T-cell (primary cell): ENCODE measurements at places on chromosomes 1 and 21. TPM values are rescaled to one million over a fixed set of nuclear protein-coding genes. Genes with fewer than 3 reads are reported as not detected.

Gene LCE1E
- total RNA-seq = not detected

DNA sequence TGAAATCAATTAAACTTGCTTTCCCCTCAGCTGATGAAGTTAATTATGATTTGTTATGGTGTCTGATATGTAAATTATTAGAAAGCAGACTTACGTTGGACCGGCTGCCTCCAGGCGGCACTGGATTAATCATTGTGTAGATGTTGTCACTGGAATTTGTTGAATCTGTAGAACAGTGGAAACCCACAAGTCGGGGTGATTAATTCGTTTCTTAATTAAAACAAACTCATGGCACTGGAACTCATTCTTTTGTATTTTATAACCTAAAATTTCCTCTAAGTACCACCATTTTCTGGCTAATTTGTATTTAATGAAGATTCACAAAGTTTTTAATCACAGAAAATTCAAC lies 39.0 kb downstream of the MRPL37 start:
- DNase-seq = no peak

DNA sequence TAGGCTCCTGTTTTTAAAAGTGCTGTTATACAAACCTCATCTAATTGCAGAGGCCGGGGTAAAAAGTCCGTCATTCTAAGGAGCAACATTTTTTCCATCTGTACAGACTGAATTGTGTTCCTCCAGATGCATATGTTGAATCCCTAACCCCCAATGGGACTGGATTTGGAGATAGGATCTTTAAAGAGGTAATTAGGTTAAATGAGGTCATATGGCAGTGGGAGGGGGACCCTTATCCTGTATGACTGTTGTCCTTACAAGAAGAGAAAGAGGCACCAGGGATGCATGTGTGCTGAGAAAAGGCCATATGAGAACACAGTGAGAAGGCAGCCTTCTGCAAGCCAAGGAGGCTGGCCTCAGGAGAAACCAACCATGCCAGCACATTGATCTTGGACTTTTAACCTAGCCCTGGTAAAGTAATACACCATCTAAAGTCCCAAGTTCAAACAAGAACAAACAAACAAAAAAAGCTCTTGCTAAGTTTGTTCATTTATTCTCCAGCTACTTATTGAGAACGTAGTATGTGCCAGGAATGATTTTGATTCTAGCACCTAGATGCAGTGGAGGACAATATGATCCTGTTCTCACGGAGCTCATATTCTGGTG lies 352.4 kb downstream of the NTNG1 start:
- no peak for DNase-seq

DNA sequence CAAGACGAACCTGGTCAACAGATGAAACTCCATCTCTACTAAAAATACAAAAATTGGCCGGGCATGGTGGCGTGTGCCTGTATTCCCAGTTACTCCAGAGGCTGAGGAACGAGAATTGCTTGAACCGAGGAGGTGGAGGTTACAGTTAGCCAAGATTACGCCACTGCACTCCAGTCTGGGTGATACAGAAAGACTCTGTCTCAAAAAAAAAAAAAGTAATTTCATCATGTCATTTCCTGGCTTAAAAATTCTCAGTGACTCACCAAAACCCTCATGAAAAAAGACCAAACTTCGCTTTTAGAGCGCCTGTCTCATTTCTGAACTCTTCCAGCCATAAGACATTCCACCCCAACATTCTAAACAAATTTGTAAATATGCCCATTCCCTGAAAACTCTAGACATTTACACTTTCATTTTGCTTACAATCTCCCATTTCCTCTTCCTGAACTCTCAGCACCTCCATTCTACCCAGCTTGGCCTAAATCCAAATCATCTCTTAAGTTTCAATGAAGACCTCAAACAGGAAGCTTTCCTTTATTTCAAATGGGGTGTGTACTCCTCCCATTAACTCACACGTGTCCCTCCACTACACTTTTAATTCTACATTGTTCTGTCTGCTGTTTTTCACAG lies 50.5 kb upstream of the PRRC2C start:
- no peak for DNase-seq

DNA sequence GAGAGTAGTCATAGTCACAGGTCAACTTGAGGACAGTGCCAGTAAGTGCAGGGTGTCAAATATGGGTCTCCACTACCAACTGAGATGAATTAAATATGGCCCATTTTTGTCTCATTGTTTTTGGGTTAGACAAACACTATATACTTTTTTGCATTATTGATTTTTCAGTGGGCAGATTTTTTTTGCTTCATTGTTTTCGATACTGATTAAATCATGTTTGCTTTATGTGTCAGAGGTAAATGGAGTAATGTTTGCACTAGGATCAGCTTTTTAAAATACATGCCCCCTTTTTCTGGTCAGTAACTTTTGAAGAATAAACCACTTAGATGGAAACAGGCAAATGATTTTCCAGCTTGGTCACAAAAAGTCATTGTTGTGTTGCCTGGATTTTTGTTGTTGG lies 199.0 kb downstream of the USH2A start:
- no peak for DNase-seq

DNA sequence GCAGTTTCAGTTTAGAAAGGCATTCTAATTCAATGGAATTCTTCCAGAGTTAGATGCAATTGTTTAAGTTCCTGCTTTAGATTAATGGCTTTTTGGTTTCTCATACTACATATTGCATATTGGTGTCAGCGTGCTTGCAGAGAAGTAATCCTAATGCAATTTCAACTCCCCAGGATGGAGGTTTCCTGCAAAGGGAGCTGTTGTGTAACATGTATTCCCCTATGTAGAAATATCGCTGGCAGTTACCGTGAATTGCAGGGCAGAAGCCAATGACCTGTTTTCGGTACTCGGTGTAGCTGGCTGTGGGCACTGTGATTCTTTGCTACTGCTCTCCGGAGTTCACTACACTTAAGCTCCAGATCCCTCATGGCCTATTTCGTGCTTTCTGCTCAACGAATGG lies 256.1 kb upstream of the PTBP2 start:
- DNase-seq = no peak

- no peak for DNase-seq
Observed at GRCh38 chr1:27049607-27050006, 37.0 kb upstream of the TENT5B start.

GRCh38 chr1:183952101-183952500 lies 85.4 kb downstream of the COLGALT2 start:
- DNase-seq = no peak

DNA sequence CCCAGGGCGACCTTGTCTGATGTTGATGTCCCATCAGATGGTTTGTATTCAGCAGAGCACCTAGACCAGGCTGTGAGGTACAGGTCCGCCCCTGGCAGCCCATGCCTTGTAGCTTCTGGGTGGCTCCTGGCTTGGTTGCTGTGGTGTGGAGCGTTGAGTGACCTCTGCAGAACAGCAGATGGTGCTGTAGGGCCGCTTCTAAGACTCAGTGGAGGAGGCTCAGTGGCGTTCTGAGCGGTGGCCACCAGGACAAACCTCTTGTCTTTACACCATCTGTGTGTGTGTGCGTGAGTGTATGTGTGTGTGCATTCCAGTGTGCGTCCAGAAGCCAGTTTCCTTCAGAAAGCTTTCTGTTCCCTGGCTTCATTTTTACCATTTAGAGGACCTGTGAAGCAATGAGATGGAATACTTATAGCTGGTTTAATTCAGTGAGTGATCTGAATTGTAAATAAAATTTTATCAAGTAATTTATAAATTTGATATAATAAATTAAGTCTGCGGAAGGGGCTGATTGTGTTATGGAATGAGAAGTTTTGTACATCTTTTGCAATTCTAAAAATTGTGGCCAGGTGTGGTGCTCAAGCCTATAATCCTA lies 66.1 kb downstream of the ADARB1 start:
- DNase-seq = peak; percentile 45

DNA sequence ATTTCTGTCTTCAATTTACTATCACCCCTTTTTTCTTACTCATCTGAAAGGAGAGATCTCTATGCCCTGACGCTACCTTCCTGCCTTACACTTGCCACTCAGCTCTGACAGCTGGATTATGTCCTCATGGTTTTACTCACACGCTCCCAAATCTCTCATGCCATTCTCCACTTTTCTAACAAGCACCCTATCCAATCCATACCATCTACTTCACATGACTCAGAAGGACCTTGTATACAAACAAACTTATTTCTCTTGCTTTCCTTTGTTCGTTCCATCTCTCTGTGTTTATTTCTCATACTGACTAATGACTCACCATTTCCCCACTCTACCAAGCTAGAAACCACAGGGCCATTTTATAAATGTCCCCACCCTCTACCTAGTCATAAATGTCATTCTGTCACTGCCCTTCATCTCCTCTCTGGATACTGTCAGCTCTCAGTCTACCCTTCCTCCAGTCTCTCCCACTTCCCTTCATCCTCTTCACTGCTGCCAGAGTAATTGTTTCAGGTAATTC lies 87.3 kb downstream of the USP24 start:
- DNase-seq = no peak

DNA sequence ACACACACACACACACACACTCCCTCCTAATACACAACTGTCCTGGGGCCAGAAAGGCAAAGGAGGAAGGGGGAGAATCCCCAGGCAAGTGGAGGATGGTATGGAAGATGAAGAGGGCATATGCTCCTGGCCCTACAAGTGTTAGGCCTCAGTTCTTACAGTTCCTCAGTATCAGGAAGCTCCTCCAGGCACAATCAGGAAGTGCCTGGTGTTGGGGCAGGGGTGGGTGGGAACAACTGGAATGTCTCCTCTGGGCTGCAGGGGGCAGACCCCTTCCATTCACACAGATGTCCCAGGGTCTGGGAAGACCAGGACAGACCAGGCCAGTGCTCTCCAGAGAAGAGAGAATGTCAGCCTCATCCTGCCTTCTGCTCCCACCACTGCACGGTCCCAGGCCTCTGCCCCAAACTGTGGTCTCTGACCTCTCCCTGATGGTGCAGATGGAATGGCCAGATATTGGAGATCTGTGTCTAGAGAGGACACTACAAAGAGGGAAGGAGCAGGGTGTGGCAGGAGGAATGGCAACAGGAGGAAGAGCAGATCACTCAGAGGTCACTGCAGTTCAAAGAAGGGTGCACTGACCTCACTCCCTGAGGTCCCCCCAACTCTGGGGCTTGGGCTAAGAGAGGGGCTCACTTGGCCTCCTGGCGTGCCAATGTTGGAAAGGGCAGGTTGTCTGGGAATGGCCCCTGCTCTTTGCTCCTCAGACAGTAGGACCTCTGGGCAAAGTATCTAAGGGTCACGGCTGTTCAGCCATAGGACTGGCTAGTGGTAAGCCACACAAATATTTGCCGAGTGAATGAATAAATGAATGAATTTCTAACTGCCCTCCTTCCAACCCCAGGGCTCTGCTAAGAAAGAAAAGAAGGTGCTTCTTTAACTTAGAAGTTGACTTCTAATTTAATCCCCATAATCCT lies 2.5 kb upstream of the DENND2D start:
- no peak for DNase-seq

DNA sequence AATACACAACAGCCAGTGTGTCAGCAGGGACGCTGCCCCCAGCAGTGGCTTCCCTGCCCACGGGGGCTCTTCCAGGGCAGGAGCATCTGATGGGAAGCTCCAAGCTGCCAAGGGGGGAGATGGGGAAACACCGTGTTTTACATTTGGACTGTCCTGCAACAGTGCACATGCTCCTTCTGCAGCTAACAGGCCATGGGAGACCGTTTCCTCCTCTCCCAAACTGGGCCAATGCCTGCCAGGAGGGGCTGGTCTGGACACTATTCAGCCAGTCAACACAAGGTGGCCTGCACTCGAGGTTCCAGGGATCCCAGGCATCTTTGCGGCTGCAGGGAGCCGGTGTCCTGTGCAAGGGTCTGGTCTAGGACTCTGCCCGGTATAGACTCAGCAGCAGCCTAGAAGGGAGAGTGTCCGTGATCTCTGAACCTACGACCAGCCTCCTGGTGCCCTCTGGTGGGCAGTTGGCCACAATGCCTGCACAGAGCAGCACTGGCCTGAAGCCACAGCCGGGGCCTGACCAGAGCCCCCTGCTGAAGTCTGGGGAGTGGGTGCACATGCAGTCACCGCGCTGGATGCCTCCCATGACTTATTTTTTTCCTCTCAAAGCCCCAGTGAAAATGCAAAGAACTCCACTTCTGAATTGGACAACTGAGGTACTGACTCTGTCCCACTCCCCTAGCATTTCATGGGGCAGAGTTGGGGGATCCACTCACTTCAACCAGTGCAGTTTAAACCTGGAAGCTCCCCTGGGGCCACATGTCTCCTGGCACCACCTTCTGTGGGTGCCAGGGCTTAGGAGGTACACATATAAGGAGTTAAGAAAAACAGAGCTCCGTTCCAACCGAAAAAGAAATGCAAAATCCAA lies 33.3 kb downstream of the RCC2 start:
- peak; percentile 8 for DNase-seq

DNA sequence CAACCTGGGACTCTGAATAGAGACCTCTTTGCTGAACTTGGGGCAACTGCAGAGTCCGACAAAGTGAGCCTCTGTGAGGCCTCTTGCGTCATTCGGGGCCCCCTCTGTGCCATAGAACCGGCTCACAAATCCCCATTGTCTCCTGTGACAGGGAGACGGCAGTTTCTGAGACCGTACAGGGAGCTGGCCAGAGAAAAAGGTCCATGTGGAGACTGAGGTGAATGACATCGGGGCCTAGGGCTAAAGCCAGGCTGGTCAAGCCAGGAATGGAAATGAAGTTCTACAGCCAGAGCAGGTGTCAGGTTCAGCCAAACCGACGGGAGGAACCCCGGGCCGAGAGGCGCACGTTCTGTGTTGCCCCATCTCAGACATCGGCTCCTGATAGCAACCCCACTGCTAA lies 37.1 kb upstream of the TRIM67 start:
- no peak for DNase-seq

DNA sequence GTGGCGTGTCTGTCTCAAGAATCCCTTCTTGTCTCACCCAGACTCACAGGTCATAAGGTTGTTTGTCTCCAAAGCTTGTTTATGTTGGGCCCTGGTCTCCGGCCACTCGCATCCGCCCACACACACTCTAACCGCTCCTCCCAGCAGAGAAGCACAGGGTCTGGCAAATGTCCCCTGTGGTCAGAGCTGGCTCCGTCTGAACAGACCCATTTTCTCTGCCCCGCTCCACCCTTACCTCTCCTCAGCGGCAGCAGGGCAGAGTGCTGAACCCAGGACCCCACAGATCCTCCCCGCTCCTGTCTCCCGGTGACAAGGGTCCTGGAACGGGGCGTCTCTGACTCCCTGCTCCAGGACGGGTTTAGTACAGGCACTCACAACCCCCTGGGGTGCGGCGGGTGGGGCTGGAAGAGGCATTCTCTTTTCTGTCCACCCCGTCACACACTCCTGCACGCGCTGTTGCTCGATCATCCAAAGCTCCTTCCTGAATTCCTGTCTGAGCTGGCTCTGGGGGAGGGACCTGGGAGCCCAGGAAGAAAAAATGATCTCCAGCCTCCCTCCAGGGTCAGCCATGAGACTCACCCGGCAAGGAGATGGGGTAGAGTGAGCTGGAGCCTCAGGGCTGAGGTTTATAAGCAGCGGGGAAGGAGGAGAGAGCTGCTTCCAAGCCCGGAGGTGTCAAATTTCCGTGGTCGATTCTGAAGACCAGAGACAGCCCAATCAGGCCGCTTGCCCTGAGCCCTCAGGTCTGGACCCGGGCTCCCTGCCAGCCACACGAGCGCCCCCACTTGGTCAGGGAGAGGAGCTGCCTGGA lies at the start of gene S100A13:
TSS of gene S100A13 (minus strand) at position 602 of the 811 bp plus-strand sequence. CDS start 1,033 bp downstream, outside the sequence.
- no peak for DNase-seq
